Stimulated activated CD4-positive, alpha-beta T cell treated with anti-CD3 and anti-CD28 coated beads, Interleukin-1b, Interleukin-23, amount 100 ng/mL, for 1 hour (primary cell): ENCODE measurements at places on chromosomes 1 and 21.

DNA sequence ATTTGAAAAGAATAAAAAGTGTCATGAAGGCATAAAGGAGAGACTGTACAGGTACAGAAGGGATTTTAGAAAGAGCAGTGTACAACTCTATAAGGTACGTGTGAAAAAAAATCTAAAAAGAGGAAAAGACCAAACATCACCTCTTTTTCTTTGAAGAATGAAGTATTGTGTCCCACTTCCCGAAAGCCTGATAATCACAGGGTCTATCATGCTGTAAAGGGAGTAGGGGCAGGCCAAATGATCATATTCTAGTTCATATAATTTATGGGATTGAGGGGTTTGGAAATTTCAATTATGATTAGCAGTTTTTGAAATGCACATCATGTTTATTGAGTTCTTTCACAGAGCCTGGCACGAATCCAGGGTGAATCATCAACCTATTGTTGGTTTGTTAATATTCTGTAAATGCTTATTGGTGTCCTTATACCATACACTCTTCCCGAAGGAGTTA is 910 bp upstream of the RERE start:
- DNase-seq = no peak

DNA sequence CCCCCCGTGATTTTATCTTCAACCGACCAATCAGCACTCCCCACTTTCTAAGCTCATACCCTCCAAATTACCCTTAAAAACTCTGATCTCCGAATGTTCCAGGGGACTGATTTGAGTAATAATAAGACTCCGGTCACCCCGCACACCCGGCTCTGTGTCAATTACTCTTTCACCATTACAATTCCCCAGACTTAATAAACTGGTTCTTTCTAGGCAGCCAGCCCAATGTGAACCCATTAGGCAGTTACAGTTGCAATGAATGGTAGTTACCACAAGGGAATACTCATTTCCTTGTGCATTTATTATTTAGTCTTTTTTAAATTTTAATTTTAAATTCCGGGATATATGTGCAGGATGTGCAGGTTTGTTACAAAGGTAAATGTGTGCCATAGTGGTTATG is 177.9 kb downstream of the HFM1 start:
- no peak for DNase-seq

GRCh38 chr1:58815069-58815685 is 31.3 kb upstream of the JUN start:
- no peak for DNase-seq

GRCh38 chr1:53740621-53741105 is 1.7 kb upstream of the GLIS1 start:
- no peak for DNase-seq

- no peak for DNase-seq
These were observed 975.7 kb upstream of the PRMT6 start for GRCh38 chr1:106080608-106081325.

- DNase-seq = no peak
These were observed at the start of gene TNFRSF18 for GRCh38 chr1:1206376-1206965. Gene TNFRSF18, minus strand, starts transcription at chr1:1206592. Its CDS starts 21 bp downstream, at chr1:1206571.

DNA sequence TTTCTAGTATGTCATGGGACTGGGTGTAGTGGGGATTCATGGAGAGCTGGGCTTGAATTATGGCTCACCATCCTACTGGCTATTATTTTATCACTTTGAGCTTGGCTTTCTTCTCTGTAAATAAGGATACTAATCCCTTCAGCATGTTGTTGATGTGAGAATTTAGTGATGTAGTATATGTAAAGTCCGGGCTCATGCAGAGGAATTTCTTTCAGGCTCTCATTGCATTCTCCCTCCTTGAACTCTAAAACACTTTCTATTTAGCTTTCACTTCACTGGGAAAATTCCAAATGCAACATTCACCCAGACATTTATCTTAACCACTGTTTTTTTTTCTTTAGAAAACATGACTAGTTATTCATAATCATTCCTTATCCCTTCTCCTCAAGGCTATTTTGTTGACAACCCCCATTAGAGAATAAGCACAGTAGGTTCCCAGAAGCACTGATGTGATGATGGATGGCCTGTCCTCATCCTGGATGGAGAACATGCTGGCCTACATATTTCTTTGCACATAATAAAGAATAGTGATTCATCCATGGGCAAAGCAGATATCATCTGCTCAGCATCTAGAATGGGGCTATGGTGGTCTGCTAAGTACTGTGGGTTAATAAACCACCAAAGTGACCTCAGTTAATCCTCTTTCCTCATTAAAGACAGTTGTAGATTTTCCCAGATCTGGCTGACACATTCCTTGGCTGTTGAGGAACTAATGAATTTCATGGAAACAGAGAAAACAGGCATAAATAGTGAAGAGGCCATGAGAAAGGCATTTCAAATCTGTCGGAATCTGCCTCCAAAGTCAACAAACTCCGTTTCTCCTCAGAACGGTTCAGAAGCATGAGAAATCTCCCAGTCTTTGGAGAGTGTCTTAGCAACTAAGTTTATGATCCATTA is 68.0 kb upstream of the CYP2J2 start:
- DNase-seq = no peak

- peak; percentile 17 for DNase-seq
These were observed 88.3 kb upstream of the SGIP1 start for GRCh38 chr1:66445492-66446181.

DNA sequence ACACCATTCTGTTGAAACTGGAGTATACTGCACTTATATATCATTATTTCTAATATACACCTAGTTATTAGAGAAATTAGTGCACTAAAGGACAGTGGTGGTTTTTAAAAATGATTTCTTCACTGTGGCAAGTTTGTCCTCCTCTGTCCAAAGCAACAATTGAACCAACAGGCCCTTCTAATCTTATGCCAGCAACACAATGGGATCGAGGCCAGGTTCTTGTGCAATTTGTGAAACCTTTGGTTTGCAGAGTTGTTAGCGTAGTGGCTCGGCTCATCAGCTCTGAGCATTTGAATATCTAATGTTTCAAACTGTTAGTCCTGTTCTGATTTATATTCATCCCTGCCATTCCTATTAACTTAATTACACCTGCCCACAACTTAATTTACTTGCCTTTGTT is 9.9 kb upstream of the LRRC39 start:
- DNase-seq = no peak

GRCh38 chr1:214314178-214314843 is 33.4 kb downstream of the SMYD2 start:
- no peak for DNase-seq

DNA sequence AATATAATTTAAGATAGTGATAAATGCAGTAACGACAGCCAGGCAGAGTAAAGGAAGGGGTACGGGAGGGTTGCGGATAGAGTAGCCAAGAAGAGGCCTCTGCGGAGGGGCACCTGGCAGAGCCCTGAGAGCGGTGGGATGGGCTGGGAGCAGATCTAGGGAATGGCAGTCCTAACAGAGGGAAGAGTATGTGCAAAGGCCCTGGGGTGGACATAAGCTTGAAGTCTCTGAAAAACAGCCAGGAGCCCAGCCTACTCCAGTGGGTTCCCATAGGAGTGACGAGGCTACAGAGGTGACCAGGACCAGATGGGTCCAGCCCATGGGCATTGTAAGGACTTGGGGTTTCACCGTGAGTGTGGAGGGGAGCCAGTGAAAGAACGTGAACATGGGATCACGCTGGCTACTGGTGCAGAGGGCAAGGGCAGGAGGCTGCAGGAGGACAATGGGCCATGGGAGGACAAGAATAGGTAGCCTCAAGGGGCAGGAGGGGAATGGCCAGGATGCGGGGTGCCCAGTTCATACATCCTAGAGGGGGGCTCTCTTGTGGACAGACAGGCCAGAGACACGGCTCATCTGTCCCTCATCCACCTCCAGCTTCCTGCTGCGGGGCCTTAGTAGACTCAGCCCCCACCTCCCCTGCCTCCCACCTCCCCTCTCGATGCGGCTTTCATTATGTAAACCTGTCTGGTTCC is 185.7 kb upstream of the VAMP3 start:
- no peak for DNase-seq

DNA sequence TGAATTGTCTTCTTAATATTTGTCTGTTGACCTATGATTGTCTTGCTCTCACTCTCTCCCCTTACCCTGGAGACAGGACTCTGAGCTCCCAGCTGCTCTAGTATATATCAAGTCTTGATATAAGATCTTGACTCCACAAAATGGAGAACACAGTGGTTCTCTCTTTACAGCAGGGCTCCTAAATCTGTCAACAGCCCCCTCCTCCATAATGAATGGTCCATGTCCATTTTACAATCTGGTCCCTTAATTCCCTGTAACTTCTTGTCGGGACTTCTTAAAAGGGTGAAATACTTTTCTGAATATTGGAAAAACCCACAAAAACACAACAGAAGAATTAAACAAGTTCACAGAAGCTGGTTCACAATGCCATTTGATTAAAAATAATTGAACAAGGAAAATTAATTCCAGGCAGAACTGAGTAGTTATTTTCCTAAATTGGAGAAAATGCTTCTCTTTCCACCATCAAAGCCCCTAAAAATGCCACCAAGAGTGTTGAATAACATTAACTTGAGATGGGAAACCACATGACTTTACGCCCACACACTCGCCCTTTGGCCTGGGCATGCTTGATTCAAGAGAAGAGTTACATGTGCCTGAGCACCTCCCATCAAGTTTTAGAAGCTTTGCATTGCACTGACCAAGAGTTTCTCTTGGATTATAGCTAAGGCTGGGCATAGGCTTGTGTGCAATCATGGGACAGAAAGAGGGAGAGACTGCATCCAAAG is 109.8 kb downstream of the TOMM20 start:
- DNase-seq = no peak

GRCh38 chr1:205563927-205564441 is 59.5 kb downstream of the CDK18 start:
- no peak for DNase-seq

DNA sequence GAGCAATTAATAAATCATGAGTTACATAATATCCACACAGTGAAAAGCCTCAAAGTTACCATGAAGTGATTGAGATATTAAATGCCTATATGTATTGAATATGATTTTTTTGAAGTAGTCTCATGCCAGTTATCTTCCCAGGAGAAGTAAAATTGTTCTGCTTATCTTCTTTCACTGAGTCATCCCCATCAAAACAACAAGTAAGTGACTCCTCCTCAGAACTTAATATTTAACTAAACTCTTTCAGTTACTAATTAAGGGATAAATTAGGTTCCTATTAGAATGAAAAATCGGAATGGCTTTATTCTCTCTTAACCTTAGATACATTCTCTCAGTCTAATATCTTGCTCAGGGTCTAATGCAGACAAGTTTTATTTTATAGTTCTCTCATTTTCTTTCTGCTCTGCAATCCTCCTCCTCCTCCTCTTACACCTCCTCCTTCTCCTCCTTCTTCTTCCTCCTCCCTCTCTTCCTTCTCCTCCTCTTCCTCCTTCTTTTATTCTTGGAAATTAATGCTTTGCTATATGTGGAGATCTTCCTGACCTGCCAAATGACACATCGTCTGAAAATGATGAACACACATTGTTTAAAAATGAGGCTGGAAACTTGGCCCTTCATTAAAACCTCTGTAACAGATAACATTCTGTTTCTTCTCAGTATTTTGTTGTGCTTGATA is 110.9 kb downstream of the RUNX1 start:
- DNase-seq = no peak

- DNase-seq = peak; percentile 17
These were observed 12.9 kb upstream of the FYB2 start for GRCh38 chr1:56831871-56832693.

DNA sequence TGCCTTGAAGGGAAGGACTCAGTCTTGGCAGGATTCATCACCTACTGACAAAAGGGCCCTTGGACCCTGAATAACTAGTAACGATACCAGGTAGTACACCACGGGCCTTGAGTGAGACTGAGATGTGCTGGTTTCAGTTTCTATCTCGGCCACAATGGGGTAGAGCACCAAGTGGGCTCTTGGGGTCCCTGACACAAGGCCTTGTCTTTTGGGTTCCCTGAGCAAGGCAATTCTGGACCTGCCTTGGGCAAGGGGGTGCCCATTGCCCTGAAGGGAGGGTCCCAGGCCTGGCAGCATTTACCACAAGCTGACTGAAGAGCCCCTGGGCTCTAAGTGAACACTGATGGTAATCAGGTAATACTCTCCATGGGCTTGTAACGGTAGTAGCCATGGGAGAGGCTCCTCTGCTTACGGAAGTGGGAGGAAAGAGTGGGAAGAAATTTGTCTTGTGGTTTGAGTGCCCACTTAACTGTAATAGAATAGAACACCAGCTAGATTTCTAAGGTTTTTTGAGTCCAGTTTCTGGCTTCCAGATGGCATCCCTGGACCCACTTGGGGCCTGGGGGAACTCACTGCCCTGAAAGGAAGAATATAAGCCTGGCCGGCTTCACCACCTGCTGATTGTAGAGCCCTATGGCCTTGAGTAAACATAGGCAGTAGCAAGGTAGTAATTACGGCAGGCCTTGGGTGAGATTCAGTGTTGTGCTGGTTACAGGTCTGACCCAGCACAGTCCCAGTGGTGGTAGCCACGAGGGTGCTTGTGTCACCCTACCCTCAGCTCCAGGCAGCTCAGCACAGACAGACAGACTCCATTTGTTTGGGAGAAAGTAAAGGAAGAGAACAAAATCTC is 58.5 kb downstream of the WDR4 start:
- DNase-seq = no peak

DNA sequence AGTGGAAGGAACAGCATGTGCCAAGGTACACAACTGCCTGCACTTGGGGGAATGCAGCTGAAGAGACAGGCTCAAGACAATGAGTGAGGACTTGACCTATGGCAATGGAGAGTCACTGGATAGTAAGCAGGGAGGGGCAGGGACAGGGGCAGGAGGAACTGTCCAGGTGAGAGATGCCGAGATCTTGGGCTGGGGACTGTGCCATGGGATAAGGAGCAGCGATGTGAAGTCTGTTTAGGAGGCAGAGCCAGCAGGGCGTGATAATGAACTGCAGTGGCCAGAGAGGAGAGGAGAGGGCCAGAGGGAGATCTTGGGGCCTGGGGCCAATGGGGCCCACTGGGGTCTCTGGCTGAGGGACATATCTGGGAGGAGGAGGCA is 17.8 kb upstream of the EPB41 start:
- no peak for DNase-seq

- DNase-seq = no peak
These were observed 54.2 kb upstream of the EEIG2 start for GRCh38 chr1:108505763-108506070.

DNA sequence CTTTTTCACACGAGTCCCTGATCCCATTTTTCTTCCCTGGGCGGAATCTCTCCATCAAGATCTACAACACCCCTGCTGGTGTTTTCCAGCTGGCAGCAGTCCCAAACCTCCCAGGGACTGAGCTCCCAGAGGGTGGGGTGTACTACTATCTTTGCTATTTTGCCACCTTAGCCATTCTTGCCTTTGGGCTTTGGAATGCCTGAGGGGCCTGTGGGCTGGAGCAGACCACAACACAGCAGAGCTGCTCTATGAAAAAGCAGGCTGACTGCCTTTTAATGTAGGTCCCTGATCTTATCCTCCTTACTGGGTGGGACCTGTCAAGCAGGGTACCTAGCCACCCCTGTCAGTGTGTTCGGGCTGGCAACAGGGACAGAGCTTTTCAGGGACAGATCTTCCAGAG is 91.9 kb downstream of the KCNT2 start:
- no peak for DNase-seq

GRCh38 chr1:30190511-30191153 is 532.8 kb downstream of the MATN1 start:
- DNase-seq = no peak

DNA sequence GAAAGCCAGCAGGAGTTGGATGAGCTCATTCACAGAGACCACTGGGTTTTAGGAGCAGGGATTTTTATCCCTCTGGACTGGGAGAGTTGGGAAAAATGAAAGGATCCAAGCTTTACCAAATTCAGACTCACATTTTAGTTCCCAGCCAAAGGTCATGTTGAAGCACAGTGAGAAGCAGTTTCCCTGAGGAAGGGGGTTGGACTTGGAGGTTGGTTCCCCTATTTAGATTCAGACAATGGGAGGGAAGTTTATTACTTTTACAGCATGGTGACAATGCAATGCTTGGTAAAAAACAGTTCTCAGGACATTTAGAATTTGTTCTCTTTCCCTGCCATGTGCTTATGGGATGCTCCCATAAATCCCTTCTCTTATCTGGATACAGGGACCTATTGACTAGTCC is 57.3 kb upstream of the ZNF648 start:
- no peak for DNase-seq
